ENCODE measurements at places on chromosomes 11 and 22. TPM values are rescaled to one million over a fixed set of nuclear protein-coding genes. Genes with fewer than 3 reads are reported as not detected.

HINFP gene
- total RNA-seq, result 24.4 TPM

TOP3B gene
- total RNA-seq, result 56.7 TPM

H19 gene
- 0.25 TPM for total RNA-seq

UBE4A gene
- total RNA-seq, result 49.1 TPM

DNA sequence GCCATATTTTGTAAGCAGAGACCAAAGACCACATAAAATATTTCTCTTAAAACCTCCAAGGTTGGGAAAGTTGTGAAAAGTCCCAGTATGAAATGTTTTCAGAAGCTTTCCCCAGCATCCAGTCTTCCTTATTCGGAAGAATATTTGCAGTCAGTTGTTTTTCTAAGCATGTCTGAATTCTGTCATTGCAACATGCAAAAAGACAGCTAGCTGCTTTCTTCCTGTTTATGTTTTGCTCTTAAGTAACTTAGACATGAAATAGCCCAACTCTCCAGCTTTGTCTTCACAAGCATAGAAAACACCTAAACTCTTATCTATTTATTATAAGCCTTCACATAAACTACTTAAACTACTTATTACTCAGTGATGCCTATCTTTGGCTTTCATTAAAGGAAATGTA is 57.9 kb upstream of the MMP13 start:
- H3K4me3 ChIP-seq, result no peak overlapping the region
- no peak for DNase-seq

DNA sequence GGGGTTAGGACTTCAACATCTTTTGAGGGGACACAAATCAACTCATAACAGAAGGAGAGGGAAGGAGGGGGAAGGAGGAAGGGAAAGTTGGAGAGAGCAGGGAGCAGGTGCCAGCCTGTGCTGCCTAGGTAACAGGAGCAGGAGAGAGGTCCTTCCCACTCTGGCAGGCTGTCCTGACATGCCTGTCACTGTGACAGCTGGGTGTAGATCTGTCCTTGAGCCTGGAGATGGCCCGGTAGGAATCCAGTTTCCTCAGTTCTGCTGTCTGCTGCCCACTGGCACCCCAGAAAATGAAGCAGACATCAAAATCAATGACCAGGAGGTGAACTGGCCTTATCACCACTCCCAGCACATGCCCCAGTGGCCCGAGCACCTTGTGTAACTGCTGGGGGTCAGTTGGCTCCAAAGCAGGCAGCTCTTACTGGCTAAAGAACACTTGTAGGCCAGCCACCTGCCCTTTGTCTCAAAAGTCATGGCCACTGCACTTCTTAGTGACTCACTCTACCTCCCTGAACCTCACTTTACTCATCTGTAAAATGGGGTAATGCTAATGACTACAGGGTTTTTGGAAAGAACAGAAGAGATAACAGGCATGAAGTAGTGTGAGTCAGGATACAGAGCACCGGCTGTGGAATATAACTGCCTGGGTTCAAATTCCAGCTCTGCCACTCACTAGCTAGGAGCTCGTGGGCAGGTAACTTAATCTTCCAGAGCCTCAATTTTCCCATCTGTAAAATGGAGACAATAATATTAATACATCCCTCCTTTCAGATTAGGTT is 8.0 kb upstream of the TSPAN18 start:
- no peak overlapping the region for H3K27ac ChIP-seq
- H3K36me3 ChIP-seq, result no peaks in the 10 kb centered on the region
- no peaks in the 10 kb centered on the region for H3K27me3 ChIP-seq

DNA sequence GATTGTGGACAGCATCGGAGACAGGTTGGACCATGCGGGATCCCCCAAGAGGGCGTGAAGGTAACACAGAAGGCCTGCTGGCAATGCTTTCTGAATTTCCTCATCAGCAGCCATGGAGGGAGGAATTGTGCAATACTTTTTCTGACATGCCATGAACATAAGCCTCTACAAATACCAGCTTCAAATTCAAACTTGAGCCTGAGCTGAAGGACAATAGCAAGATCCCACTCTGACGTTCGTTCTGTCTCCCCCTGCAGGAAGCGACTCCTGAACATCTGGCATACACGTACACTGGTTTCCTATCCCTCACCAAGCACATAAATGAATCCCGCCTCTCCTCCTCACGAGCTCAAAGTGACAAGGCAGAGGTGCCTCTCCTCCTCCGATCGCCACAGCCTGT is 312.2 kb downstream of the BRD1 start:
- H3K27me3 ChIP-seq, result no peaks in the 10 kb centered on the region
- no peaks in the 10 kb centered on the region for H3K36me3 ChIP-seq
- H3K4me1 ChIP-seq, result no peaks in the 10 kb centered on the region
- DNase-seq, result no peak
- H3K4me3 ChIP-seq, result no peak overlapping the region
- no peak overlapping the region for H3K27ac ChIP-seq

GRCh38 chr11:125925247-125925740 is 20.6 kb upstream of the VSIG10L2 start:
- no peaks in the 10 kb centered on the region for H3K4me1 ChIP-seq
- H3K36me3 ChIP-seq, result no peaks in the 10 kb centered on the region
- H3K27me3 ChIP-seq, result peaks cover 11% of the 10 kb centered on the region
- no peak overlapping the region for H3K27ac ChIP-seq
- no peak for DNase-seq

- peaks cover 12% of the 10 kb centered on the region for H3K4me1 ChIP-seq
- no peak overlapping the region for H3K27ac ChIP-seq
- H3K27me3 ChIP-seq, result peaks cover under 1% of the 10 kb centered on the region
These were observed 8.6 kb upstream of the CD82 start for GRCh38 chr11:44556735-44557409.

DNA sequence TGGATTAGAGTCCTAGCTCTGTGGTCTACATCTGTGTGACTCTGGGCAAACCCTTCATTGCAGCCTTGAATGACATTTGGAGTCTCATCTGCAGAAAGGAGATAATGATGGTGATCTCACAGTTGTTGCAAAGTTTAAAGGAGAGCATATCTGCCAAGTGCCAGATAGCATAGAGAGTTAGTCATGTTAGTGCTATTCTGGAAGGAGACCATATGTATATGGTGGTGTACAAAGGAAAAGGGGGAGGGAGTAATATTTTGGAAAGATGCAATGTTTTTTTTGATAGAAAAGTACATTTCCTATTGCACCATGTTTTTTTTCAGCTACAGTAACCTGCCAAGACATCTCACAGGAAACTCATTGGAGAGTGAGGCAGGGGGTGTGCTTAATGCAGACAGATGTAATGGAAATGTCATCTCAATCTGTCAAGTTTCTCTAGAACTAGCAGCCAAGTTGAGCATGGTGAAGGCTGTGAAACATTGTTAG is 92.1 kb upstream of the NARS2 start:
- H3K27me3 ChIP-seq, result no peaks in the 10 kb centered on the region
- H3K4me1 ChIP-seq, result no peaks in the 10 kb centered on the region
- no peaks in the 10 kb centered on the region for H3K36me3 ChIP-seq
- H3K4me3 ChIP-seq, result no peak overlapping the region
- no peak for DNase-seq

- H3K4me1 ChIP-seq, result no peaks in the 10 kb centered on the region
- H3K36me3 ChIP-seq, result no peaks in the 10 kb centered on the region
- no peak overlapping the region for H3K4me3 ChIP-seq
- H3K27ac ChIP-seq, result no peak overlapping the region
These were observed 25.7 kb upstream of the MSANTD2 start for GRCh38 chr11:124825876-124826275.

DNA sequence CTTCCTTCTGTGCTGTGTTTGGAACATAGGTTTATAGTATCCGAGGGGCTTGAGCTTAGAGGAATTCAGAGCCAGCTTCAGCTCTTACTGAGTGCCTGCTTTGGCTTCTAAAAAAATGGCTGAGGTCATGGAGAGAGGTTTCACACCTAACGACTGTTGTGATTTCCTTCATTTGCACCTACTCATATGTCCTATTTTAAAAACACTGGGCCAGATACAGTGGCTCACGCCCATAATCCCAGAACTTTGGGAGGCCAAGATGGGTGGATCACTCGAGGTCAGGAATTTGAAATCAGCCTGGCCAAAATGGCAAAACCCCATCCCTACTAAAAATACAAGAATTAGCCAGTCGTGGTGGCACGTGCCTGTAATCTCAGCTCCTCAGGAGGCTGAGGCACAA is 38.3 kb upstream of the SYT13 start:
- no peak overlapping the region for H3K27ac ChIP-seq
- H3K4me1 ChIP-seq, result no peaks in the 10 kb centered on the region
- H3K27me3 ChIP-seq, result peaks cover 20% of the 10 kb centered on the region
- DNase-seq, result no peak

DNA sequence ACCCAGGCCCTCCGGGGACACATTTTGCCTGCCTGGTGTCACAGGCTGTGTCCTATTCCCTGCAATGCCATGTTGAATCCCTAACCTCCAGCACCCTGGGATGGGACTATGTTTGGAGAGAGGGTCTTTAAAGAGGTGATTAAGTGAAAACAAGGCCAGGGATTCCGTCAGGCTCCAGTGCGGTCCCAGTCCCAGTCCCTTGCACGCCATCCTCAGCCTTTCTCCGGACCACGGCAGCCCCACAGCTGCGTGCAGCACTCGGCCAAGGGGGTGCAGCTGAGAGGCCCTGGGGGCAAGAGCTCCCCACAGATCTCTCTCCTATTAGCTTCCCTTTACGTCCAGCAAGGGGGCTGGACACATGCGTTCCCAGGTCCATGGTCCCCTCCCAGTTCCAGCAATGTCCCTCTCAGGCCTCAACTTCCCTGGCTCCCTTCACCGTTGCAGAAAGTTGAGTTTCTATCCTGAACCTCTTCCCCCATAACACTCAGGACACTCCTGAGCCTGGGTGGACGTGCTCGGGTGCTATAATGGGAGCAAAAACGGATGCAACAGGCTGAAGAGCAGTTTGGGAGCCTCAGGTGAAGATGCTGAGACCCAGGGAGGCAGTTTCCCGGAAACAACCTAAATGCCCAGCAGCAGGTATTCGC is 1422.7 kb downstream of the BRD1 start:
- H3K27ac ChIP-seq, result no peak overlapping the region
- H3K36me3 ChIP-seq, result no peaks in the 10 kb centered on the region
- H3K4me3 ChIP-seq, result no peak overlapping the region
- H3K4me1 ChIP-seq, result no peaks in the 10 kb centered on the region

DNA sequence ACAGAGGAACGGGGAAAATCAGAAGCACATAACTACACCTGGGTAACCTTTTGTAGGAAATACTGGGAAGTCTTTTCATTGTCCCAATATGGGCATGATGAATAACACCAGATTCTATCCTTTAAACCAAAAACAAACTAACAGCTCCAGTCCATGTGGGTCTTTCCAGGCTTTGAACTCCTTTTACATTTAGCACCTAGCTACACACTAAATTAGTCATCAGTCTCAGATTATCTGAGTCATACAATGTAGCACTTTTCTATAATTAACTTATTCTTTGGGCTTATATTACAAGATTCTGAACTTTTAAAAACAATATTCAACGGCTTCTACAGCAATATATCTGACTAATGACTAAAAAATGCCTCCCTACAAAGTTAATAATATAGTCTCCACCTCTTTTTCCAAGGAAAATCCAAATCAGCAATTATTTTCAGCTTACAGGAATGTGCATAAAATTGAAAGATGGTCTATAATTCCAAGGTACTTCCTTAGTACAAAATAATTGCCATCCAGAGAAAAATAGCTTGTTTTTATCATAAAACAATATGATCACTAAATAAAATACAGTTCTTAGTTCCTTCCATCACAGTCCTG is 26.3 kb downstream of the STK33 start:
- H3K4me3 ChIP-seq, result no peak overlapping the region
- H3K4me1 ChIP-seq, result no peaks in the 10 kb centered on the region
- peaks cover 19% of the 10 kb centered on the region for H3K27me3 ChIP-seq
- H3K36me3 ChIP-seq, result no peaks in the 10 kb centered on the region
- no peak for DNase-seq

- H3K27ac ChIP-seq, result no peak overlapping the region
- H3K4me1 ChIP-seq, result no peaks in the 10 kb centered on the region
- H3K36me3 ChIP-seq, result no peaks in the 10 kb centered on the region
- H3K27me3 ChIP-seq, result peaks cover 4% of the 10 kb centered on the region
These were observed 18.8 kb upstream of the USP47 start for GRCh38 chr11:11822946-11823345.

All from CD4-positive, CD25-positive, alpha-beta regulatory T cell (primary cell).